ENCODE measurements at places on chromosomes 3 and 15.
A peak's percentile ranks its signal among the peaks of the same experiment; 100 is the strongest.

DNA sequence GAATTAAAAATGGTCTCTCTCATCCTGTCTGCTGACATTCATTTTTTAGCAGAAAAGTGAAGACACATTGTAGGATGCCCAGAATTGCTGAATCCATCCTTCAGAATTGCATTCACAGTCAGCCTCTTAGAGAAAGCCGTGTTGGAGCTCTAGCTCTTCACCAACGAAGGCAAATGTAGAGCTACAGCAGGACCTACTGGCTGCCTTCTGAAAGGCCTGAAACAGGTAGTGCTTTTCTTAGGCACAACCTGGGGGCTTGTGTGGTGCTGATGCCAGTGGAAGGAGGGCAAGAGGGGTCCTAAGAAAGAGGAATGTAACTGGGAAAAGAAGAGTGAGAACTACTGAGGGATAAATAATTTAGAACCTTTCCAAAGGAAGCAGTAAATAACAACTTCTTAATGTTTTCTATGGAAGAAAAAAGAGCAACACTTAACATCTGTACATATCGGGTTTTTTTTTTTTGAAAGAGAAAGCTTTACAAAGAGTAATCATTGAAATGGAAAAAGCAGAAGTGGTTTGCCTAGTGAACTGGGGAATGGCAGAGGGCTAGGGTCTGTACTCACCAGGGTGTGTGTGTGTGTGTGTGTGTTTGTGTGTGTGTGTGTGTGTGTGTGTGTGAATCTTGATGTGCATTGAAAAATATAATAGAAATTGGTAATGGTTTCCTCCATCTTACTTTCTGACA is 297.8 kb downstream of the SATB1 start:
- DNase-seq, result no peak

DNA sequence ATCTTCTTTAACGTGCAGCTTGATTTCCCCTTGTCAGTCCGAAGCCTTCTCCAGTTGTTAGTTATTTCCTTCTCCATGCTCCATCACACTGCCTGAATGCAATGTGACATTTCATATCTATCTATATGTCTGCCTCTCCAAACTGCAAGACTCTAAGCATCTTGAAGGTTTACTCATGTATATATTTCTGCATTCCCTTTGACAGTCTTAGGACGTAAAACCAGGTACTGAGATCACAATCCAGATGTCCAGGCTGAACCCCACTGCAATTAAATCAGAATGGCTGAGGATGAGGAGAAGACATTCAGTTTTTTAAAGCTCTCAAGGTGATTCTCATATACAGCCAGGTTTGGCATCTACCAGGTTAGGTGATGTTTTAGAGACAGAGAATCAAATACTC is 6.1 kb upstream of the SATB1 start:
- DNase-seq, result no peak

DNA sequence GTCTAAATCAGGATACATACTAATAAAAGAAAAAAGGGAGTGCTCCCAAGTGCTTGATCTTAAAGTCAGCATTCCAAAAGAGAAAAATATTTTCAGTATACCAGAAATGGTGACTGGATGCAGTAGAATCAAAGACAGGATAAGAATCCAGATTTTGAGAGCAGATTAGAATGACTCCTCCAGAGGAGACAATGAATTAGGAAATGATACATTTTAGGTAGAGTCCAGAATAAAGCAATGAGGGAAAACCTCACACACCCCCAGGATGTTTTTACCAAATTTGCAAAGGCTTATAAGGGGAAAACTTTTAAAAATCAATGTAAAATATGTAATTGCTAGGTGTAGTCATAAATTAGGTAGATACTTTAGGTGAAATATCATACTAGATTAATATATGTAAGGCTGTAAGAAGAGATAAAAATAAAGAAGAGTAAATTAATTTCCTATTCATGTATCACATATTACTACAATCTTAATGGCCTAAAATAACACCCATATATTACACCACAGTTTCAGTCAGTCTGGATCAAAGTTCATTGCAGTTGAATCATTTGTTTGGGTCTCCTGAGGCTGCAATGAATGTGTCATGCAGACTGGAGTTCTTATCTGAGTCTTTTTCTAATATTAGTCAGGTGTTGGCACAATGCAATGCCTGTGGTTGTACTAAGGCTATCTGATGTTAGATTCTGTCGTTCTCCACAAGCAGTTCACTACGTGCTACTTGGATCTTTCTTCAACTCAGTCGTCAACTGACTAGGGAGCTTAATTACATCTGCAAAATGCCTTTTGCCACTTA is 547.8 kb upstream of the EPHA6 start:
- no peak for DNase-seq

DNA sequence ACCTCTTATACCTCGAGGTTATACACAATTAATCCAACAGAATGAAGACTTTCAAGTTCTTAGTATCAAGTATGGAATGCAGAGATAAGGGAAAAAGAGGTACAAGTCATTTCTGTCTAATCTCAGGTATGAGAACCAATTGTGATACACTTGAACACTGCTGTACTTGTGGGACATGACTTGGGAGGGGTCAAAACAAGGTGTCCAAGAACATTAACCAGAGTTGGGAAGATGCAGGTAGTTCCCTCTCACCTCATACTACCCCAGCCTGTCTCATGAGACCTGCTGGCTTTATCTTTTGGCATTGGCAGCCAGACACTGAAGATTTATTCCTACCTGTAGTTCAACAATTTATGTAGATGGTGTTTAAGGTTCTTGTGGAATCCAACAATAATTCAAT is 209.7 kb downstream of the NR1D2 start:
- DNase-seq, result no peak

DNA sequence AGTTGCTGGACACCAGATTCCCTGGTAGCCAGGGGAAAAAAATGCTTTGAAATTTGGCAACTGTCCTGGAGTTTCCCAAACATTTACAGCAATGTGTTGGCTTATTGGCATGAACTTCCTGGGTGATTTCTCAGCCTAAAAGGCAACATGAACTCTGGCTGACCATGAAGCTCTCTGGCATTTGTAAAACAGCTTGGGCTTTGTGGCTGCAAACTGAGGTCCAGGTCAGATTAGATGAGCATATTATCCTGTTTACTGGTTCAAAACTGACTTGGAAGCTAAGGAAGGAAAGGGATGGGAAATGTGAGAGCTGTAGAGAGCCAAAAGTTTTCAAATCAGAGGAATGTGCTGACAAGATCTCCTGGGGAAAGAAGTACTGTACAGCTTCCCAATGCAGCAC is 139.0 kb downstream of the P3H2 start:
- peak; percentile 25 for DNase-seq

Data from urothelium cell line (cell line).